Activated T-helper 1 cell treated with anti-CD3 and anti-CD28 coated beads, Interleukin-2, amount 50 U/mL, for 16 hours (primary cell): ENCODE measurements at places on chromosomes 13 and 19.

GRCh38 chr13:44355621-44356020 is 18.0 kb upstream of the SERP2 start:
- no peak for DNase-seq

DNA sequence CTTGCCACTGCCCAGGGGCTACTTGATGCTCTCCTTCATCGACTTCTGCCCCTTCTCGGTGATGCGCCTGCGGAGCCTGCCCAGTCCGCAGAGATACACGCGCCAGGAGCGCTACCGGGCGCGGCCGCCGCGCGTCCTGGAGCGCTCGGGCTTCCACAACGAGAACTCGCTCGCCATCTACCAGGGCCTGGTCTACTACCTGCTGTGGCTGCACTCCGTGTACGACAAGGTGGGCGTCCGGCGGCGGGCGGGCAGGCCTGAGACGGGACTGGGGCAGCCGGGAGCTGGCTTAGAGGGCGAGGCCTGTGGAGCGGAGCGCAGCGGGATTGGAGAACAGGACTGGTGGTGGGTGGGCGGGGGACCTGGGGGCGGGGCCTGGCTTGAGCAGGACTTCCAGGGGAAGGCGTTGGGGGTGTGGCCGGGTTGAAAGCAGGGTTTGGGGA is 12.7 kb upstream of the PSMD8 start:
- peak; percentile 50 for DNase-seq

- no peak for DNase-seq
Observed at GRCh38 chr13:30753030-30753616, 17.8 kb downstream of the ALOX5AP start.

- no peak for DNase-seq
Observed at GRCh38 chr19:30064771-30065494, 122.9 kb downstream of the URI1 start.

DNA sequence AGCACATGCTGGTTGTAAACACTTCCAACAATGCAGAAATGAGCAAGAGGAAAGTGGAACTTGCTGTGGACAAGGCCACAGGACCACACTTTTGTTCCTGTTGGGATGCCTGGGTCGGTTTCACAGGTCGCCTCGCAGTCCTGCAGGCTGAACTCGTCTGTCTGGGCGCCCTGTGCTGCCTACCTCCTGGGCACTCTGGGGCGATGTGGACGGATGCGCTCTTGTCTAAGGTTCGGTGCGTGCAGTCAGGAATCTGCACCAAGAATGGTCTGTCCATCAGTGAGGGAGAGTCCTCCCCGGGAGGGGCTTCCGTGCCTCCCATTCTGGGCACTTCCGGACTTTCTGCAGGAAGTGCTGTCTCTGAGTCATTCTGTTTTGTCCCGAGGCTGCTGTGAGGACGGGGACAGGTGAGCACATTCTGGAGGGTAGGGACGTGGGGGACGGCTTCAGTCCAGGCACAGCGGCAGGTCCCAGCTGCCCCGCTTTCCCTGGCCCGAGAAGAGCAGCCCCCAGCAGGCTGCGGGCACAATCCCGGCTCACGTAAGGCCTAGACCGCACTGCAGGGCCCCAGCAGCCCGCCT is 24.1 kb upstream of the SLITRK1 start:
- DNase-seq = no peak

DNA sequence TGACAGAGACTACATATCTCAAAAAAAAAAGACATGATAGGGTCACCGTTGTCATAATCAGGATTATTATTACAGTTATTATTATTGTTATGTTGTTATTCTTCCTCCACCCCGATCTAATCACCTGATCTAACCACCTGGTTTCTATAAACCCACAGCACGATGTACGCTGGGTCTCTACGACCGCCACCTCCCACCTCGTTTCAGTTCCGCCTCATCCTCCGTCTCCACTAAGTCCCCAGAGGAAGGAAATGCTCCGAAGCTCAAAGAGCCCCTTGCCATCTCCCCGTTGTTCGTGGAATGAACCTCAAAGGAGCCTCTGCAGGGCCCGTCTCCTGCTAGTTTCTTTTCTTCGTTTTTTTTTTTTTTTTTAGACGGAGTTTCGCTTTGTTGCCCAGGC is 15.9 kb upstream of the MEIS3 start:
- DNase-seq = no peak

DNA sequence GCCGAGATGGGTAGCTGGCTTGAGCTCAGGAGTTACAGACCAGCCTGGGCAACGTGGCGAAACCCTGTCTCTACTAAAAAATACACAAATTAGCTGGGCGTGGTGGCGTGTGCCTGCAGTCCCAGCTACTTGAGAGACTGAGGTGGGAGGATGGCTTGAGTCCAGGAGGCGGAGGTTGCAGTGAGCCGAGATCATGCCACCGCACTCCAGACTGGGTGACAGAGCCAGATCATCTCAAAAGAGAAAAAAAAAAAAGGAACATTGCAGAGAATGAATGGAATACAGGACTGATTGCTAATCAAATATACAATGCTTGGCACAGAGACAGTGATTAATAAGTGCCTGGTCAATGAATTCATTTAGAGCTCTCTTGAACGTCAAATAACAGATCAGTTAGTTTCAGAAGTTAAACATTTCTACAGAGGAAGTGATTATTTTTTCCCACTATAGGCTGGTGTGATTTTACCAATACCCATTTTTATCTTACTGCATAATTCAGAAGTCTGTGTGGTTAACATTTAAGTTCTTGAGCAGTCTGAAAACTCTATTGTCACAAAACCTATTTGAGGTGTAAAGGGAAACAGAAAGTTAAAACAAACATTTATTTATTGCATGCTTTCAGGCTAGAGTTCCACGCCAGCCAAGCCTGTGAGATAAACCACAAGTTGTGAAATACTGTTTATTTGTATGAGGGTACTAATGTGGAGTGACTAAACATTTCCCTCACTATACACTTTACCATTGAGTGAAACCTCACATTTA is 7.7 kb upstream of the TBC1D4 start:
- DNase-seq = no peak

DNA sequence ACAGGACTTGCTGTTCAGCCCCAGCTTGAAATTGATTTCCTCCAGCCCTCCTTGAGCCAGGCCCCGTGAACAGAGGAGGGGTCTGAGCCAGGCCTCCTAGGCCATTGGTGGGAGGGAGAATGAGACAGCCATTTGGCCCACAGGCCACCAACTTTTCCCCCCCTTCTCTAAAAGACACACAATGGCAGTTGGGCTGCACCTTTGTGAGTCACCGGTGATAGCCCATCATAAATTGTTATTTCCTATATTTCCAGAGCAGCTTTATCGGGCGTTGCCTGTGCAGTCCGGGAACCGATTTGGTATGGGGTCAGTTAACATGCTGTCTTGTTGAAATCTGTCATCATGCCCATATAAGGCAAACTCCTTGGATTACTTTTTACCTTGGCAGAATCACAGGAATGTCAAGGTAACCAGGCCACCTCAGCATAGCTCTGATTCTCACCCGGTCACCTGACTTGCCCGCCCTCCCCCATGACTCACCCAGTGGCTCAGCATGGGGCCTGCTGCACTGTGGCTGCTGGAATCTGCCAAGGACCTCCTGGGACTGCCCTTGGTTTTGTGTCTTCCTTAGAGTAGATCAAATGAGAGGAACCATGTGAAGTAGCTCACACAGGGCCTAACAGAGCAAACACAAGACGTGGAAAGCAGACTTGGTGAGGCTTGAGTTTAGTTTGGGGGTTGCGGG is 36.1 kb downstream of the ACTN4 start:
- DNase-seq = peak; percentile 27

DNA sequence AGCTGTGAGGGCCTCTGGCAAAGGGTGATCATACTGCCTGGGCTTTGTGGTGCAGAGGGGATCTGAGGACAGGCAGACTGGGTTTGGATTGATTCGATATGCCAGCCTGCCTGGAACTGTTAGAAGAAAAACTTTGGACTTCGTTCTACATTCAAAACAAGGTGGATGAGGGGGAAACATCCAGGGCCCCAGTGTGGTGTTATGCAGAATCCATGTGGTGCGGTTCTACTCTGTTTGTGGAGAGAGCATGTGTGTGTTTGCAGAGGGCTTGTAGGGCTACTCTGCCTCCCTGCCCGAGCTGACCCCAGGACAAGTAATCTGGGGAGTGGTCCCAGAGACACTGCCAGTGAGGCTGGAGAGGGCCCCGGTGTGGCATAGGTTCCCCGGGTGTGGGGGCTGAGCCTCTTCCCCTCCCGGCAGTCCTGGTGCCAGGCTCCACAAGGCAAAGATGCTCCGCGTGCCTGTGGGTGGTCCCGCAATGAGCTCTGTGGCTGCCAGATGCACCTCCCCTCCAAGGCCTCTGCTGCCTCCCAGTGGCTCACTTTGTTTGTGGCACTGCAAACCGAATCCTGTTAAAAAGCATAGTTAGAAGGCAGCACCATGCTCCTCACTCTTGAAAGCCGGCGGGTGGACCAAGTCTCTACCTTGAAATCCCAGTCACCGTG is 22.3 kb upstream of the TFDP1 start:
- DNase-seq = no peak

DNA sequence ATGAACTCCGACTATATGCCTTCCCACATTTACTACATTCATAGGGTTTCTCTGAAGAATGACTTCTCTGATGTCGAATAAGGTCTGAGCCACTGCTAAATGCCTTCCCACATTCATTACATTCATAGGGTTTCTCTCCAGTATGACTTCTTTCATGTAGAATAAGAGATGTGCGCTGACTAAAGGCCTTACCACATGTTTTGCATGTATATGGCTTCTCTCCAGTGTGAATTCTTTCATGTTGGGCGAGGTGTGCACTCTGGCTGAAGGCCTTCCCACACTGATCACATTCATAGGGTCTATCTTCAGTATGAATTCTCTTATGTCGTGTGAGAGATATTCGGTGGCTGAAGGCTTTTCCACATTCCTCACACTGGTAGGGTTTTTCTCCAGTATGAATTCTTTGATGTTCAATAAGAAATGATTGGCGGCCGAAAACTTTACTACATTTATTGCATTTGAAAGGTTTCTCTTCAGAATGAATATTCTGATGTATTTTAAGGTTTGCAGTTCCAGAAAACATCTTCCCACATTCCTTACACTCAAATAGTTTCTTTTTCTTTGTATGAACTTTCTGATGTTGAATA is 35.8 kb downstream of the ZNF667 start:
- DNase-seq = no peak

DNA sequence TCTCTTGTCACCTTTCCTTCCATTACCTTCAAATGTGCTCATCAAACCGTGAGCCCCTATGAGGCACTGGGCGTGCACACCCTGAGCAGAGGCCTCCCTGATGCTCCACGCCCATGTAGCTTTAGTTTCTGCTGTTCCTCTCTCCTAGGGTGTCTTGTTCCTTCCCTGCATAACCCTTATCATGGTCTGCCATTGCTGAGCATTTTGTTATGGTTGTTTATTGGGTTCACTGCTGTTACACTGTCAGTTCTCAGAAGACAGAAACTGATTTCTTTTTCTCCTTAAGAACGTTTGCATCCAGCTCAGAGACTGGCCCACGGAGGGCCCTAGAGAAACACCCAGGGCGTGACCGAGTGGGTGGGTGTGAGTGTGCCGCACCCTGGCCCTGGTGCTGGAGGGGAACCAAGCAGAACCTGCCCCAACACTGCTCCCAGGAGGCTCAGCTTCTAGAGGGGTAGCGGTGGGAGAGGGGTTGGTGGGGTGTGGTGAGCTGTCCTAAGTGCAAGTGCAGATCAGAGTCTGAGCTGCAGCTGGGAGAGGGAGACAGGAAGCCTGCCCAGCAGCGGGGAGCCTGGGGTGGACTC is 61.4 kb upstream of the URI1 start:
- DNase-seq = no peak

- no peak for DNase-seq
Observed at GRCh38 chr19:1161716-1162115, 12.4 kb downstream of the SBNO2 start.

GRCh38 chr13:87792878-87793277 is 121.7 kb downstream of the SLITRK5 start:
- no peak for DNase-seq

GRCh38 chr19:35460608-35461007 is 12.6 kb downstream of the FFAR2 start:
- DNase-seq = no peak

DNA sequence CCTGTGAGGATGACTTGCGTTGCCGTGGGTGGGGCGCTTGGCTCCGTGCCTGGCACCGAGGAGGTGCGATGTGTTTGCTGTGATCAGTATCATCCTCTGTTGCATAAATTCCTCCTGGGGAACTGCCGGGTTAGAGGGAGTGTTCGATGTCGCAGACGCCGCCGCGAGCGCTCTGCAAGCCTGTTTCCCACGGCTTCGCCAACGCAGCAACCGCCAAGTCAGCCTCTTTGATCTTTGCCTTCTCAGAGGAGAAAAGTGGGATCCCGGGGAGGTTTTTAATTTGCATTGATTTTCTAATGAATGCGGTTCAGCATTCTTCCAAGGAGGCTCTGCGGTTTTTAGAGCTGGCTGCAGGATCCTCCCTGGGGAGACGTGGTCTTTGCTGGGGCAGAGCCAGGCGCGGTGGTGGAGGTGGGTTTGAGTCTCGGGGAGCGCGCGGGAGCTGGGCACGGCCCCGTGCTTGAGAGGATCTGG is 7.6 kb downstream of the GPR32 start:
- no peak for DNase-seq

DNA sequence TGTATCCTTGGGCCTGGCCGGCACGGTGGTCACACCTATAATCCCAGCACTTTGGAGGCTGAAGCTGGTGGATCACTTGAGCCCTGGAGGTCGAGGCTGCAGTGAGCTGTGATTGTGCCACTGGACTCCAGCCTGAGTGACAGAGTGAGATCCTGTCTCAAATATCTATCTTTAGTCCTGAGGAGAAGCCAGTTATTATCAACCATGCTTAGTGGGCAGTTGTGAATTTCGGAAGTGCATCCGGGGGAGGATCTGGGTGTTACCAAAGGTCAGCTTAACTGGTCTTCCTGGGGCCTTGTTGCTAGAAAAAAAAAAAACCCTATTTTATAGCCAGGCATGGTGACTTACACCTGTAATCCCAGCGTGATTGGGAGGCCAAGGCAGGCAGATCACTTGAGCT is 9.6 kb downstream of the DHDH start:
- no peak for DNase-seq

GRCh38 chr13:39527961-39528660 is 74.9 kb downstream of the LHFPL6 start:
- no peak for DNase-seq

- DNase-seq = no peak
Observed at GRCh38 chr19:30708416-30709178, 336.4 kb downstream of the ZNF536 start.

DNA sequence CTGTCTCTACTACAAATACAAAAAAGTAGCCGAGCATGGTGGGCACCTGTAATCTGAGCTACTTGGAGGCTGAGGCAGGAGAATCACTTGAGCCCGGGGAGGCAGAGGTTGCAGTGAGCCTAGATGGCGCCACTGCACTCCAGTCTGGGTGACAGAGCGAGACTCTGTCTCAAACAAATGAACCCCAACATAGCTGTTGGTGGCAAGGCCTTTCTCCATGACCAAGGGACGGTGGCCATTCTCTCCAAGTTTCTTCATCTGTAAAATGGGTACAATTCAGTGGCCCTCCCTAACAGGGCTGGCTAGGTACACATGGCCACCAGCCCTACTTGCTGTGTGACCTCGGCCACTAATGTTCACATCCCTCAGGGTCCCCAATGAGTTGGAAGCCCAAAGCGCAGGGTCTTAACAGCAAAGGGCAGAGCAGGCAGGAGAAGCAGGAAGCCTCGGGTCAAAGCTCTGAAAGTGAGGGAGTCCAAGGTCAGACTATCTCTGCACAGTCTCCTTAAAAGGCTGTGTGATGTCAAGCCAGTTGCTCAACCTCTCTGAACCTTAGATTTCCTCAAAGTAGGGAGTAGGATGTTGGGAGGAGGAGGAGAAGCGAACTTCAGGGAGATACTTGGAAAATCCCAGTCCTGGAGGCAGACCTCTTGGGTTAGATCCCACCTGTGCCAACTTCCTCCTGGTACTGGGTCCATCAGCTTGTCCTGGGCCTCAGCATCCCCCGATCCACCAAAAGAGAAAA is 2.7 kb downstream of the JUND start:
- DNase-seq = no peak
